ENCODE measurements at places on chromosomes 2 and 18. TPM values are rescaled to one million over a fixed set of nuclear protein-coding genes. Genes with fewer than 3 reads are reported as not detected.

DNA sequence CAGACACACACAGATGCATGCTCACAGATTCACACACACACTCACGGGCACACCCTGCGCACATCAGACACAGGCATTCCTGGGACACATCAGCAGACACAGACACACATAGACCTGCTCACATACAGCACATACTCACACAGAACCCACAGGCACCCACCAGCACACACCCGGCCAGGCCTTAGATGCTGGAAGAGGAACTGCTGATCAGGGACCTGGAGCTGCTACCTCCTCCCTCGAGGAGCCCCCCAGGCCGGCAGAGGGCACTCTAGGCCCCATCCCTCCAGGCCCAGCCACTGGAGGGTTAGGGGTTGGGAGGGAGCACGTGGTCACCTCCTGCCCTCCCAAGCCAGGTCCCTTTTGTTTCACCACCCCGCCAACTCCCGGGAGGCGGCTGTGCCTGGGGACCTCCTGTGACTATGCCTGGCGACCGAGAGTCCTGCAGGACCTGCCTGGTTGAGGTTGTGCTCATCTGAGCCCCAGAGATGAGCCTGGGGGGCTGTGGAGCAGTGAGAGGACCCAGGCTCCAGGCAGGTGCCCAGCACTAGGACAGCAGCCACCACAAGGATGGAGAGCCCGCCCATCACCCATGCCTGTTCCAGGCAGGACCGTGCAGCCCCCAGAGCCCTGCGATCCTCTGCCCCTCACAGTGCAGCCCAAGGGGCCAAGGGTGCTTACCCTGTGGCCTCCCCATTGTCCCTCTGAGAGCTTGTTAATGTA lies 21.0 kb upstream of the PTMA start:
- no peak for DNase-seq

DNA sequence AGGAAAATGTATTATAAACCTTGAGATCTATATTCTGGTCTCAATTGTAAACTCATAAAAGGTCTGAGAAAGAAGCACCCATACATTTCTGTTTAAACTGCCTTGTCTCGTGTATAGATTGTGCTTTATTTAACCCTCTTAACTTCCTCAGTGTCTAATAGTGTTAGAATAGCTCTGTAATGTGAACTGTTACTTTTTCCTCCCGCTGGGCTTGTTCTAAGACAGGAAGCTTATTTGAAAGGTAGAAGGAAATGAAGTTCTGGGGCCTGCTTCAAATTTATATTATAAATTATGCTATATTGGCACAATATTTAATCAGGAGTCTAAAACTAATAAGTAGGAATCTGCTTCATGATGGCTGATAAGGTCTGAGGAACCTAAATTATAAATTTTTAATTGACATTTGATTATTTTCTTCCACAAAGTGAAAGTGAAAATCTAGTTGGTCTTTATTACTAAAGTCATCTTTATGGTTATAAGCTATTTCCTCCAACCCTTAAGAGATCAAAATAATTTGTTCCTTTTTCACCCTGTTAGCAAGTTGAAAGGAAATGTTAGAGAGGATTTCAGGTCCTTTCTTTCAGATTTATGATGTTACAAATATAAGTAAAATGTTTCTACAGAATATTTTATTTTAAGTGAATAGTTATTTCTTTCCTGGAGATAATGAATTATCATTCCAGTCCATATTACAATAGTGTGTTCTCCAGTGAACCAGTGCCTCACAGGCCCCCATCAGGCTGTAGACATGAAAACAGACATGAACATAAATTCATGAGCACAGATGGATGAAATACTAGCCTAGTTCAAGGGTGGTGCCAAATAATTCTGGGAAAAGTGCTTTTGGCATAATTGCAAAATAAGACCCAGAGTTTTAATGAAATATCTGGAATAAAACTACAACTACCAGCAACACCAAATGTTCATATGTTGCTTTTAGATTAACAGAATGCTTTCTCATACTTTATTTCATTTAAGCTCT lies 7.9 kb downstream of the MFSD6 start:
- DNase-seq, result no peak

DNA sequence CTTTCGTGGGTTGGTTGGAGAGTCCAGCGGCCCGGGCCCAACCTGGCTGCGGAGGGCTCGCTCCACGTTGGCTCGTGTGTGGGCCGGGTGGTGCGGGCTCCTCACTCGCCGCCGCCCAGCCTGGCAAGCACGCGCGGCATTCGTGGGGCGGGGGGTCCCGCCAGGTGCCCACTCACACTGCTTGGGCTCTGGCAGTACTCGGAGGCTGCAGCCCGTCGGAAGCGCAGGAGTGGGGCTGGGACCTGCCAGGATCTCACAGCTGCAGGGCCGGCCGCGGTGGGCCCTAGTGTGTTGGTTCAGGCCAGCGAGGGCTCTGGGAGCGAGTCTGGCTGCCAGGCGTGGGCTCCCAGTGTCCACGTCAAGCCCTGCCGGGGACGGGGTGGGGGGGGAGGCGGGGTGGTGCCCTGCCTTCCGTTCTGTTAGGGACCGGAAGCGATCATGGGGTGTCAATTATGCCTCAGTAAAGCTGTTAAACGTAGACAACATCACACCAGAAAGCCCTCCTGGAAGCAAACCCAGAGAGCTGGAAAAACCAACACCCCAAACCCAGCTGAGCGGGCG lies 1.0 kb upstream of the HS6ST1 start:
- DNase-seq, result no peak

GRCh38 chr2:113963965-113964364 lies 74.1 kb downstream of the ACTR3 start:
- no peak for DNase-seq

The SPATA3 gene
- not detected for total RNA-seq

The PPP1R7 gene
- total RNA-seq, result 41.8 TPM
